Activated naive CD4-positive, alpha-beta T cell treated with anti-CD3 and anti-CD28 coated beads, Interleukin-2, amount 50 U/mL, for 16 hours (primary cell): ENCODE measurements at places on chromosomes 2 and 18.

DNA sequence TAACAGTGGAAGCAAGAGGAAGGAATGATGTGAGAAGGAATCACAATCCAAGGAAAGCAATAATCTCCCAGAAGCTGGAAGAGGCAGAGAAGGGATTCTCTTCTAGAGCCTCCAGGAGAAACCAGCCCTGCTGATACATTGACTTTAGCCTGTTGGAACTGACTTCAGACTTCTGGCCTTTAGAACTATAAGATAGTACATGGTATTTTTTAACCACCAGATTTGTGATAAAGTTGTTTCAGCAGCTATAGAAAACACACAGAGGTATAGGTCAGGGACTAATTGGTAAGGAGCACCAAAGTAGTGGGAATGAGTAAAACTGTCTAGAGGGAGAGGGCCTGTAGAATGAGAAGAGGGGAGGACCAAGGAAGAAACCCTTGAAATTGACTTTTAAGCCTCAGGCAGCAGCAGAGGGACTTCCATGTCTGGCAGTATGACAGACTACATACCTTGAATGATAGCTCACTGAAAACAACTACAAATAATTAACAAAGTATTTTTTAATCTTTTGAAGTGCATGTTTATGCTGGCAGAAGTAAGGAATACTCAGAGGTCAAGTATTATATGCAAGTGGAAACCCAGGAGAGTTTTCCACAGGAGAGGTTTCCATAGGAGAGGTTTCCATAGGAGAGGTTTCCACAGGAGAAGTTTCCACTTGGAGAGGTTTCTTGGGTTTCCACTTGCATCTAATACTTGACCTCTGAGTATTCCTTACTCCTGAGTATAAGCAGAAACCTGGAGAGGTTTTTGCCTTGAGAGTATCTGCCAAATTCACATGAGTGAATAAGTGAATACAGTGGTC is 33.8 kb upstream of the TMEM17 start:
- DNase-seq = no peak

GRCh38 chr2:124921191-124921590 is 896.1 kb downstream of the CNTNAP5 start:
- no peak for DNase-seq

DNA sequence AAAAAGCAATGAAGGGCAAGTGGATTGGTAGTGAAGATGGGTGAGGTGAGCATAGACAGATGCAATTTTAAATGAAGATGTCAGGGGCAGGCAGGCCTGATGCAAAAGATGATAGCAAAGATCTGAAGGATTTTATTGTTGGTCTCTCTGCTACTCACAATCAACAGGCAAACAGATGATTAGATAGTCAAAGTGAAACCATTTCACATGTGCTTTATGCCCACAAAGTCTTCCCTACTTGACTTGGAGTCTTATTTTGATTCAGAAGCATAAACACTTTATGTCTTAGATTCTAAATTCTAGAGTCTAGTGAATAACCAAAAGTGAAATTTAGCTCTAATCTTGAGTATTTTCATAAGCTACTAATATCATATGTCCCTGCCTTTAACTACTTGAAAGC is 153.8 kb upstream of the HNRNPA3 start:
- DNase-seq = no peak

DNA sequence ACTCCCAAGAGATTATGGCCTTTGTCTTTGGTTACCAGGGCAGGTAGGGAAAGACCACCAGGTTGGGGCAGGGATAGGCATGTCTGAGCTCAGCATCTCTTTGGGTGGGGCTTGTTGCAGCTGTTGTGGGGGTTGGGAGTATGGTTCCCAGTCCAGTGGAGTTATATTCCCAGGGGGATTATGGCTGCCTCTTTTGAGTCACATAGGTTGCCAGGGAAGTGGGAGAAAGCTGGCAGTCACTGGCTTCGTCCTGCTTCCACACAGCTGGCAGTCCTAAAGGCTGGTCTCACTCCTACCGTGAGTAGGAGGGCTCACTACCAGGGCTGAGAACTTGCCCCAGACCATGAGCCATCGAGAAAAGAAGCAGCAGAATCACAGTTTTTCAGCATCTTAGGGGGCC is 79.1 kb downstream of the LYPD6 start:
- no peak for DNase-seq

DNA sequence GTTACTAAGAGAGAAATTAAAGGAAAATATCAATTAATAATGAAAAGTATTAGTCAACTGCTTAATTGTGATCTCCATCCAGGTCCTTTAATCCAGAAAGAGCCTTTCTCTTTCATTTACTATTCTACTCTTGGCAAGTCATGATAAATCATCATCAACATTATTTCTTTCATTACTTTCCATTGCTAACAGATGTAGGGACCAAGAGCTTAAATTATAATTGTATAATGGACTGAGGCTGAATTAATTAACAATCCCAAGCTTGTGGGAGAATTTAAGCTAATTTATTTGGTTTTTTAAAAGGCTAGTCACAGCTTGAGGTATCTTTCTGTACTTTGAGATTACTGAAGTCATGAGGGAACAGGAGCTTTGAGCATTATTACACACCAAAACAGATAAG is 223.9 kb downstream of the ERBB4 start:
- DNase-seq = no peak

DNA sequence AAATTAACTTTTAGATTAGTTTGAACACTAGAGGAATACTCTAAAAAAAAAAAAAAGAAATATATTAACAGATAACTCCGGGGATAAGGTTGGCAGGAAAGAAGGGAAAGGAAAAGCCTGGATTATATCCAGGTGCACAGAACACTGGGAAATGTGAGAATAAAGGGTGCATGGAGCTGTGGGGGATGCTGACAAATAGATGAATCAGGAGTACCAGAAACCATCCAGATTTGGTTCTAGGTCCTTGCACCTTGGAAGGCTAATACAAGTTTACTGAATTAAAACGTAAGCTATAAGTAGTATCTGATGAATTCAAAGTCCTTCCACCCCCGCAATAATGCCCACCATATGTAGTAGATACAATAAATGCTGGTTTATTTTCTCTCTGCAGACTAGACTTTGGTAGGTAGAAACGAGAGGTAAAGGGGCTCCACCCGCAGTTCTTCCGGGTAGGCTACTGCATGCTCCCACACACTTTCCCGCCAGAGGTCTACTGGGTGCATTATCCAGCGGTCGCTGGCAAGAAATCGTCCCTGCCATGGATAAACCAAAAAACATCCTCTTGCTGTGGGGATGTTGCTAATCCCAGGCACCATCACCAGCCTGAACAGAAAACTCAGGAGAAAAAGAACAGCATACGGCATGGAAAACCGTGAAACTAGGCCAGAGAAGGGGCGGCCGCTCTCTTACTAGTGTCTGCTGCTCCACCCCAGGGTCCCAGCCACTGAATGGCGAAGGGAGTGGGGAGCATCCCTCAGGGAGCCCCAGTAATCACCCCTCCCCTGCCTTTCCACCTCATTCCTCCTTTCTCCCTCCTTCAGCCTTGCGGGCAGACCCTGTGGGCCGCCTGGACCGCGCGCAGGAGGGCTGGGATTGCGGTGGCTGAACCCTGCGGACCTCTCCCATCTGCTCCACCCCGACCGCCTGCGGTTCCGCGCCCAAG is 1.5 kb downstream of the CNRIP1 start:
- DNase-seq = no peak
